ENCODE measurements at places on chromosomes 16 and 17.
A peak's percentile ranks its signal among the peaks of the same experiment; 100 is the strongest.

GRCh38 chr17:81842725-81843504, 8.1 kb upstream of the PPP1R27 start:
- no peak for DNase-seq
- no peak overlapping the region for H3K27ac ChIP-seq
- H3K36me3 ChIP-seq = peaks cover 19% of the 10 kb centered on the region
- H3K4me3 ChIP-seq = no peak overlapping the region
- peaks cover 8% of the 10 kb centered on the region for H3K4me1 ChIP-seq
- H3K27me3 ChIP-seq = no peaks in the 10 kb centered on the region

GRCh38 chr17:1331708-1332107, 52.2 kb downstream of the TRARG1 start:
- no peaks in the 10 kb centered on the region for H3K36me3 ChIP-seq
- no peaks in the 10 kb centered on the region for H3K4me1 ChIP-seq
- peaks cover 1% of the 10 kb centered on the region for H3K27me3 ChIP-seq
- H3K4me3 ChIP-seq = no peak overlapping the region

DNA sequence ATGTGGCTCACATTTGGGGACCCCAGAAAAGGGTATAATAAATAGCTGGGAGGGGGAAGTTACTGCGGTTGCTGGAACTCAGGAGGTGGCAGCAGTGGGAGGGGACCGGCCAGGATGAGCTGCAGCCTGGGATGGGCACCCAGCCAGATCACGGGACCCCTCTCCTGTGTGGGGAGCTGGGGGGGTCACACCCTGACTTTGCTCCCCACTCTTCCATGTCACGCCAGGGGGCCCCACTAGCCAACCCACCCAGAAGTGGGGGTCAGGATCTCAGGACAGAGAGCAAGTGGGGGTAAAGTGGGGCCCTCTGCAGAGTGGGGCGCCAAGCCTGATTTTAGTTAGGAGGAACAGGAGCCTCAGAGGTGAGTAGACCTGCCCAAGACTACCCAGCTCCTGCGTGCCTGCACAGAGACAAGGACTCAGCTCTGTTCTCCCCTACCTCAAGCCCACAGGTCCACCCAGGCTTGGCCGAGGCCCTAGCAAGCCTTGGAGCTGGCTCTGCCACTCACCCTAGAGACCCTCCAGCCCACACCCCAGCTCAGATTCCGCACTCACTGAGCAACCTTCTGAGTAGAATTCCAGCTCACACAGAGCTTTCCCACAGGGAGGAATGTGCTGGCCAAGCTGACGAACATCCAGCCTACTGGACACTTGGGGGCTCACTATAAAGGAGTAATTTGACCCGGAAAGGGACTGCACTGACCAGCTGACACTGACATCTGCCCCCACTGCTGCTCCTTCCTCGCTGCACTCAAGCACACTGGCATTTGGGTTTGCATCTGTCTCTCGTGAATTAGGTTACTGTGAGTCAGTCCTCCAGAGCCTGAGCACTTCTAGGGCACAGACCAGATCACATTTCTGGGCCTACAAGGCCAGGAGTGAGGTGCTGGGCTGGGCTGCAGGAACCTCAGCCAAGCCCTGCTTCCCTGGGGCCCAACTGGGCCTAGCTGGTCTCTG, 310.1 kb downstream of the C16orf95 start:
- H3K27ac ChIP-seq = no peak overlapping the region
- H3K4me1 ChIP-seq = no peaks in the 10 kb centered on the region
- H3K36me3 ChIP-seq = no peaks in the 10 kb centered on the region

DNA sequence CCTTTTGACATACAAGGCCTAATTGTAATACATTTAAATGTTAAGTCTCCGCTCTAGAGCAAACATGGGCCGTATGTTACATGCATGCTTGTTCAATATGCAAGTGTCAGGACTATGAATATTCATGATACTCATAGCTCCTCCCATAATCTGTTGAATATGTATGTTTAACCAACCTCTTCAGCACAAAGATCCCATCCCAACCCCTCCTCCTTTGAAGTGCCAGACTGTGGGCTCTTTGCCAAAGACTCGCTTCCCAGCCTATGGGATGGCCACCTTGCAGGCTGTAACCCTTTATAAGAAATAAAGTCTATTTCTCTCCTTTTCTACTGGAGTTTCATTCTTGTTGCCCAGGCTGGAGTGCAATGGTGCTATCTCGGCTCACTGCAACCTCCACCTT, 156.2 kb downstream of the ABCC12 start:
- no peak overlapping the region for H3K27ac ChIP-seq
- no peak overlapping the region for H3K4me3 ChIP-seq
- no peaks in the 10 kb centered on the region for H3K36me3 ChIP-seq
- DNase-seq = no peak
- H3K4me1 ChIP-seq = no peaks in the 10 kb centered on the region

DNA sequence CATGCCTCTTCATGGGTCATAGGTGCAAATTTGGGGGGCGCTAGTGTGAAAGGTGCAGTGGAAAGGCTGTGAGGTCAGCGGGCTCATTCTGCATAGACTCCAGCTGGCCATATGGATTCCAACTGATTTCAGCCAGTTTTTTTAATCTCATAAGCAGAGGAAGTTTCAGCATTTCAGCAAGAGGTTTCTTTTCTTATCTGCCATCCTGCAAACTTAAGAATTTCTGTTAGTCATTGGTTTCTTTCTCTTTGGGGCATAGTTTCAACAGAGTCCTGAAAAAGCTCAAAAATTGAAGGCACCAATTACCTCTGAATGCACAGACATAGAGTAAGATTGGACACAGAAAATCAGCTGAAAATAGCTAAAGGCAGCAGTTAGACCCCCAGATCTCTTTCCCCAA, 16.2 kb upstream of the ALOX15 start:
- no peaks in the 10 kb centered on the region for H3K36me3 ChIP-seq
- no peak overlapping the region for H3K4me3 ChIP-seq
- H3K4me1 ChIP-seq = peaks cover 13% of the 10 kb centered on the region

DNA sequence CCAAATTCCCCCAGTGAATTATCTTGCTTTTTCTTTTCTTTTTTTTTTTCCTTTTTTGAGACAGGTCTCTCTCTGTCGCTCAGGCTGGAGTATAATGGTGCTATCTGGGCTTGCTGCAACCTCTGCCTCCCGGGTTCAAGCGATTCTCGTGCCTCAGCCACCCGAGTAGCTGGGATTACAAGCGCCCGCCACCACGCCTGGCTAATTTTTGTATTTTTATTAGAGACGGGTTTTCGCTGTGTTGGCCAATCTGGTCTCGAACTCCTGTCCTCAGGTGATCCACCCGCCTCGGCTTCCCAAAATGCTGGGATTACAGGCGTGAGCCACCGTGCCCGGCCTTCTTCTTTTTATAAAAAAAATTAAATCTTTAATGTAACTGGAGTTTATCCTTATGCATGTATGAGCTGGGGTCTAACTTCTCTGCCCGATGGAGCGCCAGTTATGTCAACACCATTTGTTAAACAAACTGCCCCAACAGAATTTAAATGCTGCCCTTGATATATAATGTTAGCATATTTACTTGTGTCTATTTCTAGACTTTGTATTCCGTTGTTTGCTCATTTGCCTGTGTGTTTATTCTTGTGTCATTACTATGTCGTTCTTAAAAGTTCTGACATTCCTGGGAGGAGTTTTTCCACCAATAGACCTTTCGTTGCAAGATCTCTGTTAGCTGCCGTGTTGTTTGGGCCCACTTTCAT, 535 bp upstream of the AURKB start:
- H3K4me3 ChIP-seq = peak overlapping the region; percentile 82
- DNase-seq = no peak
- H3K27ac ChIP-seq = peak overlapping the region; percentile 97
- H3K36me3 ChIP-seq = peaks cover 2% of the 10 kb centered on the region
- H3K27me3 ChIP-seq = no peaks in the 10 kb centered on the region

DNA sequence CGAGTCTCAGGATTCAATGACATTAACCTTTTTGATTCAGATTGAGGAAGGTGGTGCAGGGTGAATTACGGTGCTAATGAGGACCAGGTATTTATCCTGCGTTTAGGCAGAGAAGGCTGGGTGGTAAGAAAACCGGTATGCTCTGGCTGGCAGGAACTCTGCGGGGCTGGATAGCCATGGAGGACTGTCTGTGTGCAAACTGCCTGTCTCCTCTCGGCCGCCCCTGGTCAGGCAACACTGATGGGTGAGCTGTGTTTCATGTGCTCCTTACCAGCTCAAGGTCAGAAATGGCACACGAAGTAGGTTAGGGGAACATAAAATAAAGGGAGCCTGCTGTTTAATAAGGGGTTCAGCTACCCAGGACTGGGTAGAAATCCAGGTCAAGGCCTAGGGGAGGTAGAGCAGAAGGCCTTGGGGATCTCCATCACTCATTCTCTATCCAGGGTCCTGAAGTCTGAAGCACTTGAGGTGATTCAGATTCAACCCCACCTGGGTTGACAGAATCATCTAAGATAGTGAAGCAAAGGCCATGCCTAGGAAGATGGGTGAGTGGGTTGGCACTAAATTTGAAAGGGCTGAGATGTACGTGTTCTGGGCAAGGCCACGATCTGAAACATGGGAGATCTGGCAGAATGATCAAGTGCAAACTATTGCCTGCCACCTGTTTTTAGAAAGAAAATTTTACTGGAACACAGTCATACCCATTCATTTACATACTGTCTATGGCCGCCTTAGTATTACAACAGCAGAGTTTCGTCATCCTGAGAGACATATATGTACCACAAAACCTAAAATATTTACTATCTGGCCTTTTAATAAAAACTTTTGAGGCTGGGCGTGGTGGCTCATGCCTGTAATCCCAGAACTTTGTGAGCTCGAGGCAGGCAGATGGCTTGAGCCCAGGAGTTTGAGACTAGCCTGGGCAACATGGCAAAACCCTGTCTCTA, 292.5 kb downstream of the XYLT1 start:
- H3K27me3 ChIP-seq = no peaks in the 10 kb centered on the region
- H3K4me3 ChIP-seq = no peak overlapping the region
- H3K27ac ChIP-seq = no peak overlapping the region
- H3K36me3 ChIP-seq = no peaks in the 10 kb centered on the region
- peaks cover 6% of the 10 kb centered on the region for H3K4me1 ChIP-seq

DNA sequence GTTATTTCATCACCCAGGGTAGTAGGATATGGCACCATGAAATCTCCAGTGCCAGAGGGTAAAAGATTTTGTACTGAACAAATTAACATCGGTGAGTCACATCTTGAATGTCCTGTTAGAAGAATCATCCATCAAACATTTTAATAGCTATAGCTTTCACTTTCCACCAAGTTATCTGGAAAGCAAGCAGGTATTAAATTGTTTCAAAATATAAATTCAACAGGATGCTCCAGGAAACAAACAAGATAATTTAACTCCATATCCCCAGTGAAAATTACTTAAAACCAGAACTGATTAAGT, 2.4 kb downstream of the VEZF1 start:
- H3K27me3 ChIP-seq = no peaks in the 10 kb centered on the region
- H3K4me1 ChIP-seq = peaks cover 69% of the 10 kb centered on the region
- DNase-seq = no peak
- peak overlapping the region; percentile 90 for H3K27ac ChIP-seq

DNA sequence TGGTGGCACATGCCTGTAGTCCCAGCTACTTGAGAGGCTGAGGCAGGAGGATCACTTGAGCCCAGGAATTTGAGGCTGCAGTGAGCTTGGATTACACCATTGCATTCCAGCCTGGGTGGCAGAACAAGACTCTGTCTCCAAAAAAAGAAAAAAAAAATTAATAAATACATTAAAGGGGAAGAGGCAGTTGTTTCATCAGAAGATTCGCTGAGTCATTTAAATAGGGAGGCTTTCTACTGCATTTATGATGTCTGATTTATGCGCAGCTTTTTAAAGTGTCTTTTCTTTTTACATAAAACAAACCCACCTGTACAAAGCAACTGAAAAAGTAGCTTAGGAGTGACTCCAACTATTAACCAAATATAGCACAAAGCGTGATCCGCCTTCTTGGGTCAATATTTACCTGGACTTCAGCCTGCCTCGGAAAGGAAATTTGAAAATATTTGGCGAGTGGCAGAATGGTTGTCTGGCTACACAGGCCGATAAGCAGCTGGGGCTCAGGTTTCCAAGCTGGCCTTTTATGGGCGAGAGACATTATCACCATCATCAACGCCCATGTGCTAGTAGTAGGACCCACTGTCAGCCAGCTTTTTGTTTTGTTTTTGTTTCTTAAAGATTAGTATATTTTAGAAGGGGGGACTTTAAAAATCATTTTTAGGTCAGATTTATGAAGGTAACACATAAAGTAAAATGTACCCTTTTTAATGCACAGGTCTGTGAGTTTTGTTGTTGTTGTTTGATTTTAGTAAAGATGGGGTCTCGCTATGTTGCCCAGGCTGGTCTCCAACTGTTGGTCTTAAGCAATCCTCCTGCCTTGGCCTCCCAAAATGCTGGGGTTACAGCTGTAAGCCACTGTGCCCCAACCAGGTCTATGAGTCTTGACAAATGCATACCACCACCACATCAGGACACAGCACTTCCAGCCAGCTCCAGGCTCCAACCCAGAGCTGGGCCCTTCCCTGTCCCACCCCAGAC, 42.5 kb upstream of the RASD1 start:
- no peak for DNase-seq
- peak overlapping the region; percentile 30 for H3K27ac ChIP-seq
- H3K4me3 ChIP-seq = no peak overlapping the region
- H3K4me1 ChIP-seq = peaks cover 8% of the 10 kb centered on the region
- no peaks in the 10 kb centered on the region for H3K27me3 ChIP-seq
- H3K36me3 ChIP-seq = no peaks in the 10 kb centered on the region

DNA sequence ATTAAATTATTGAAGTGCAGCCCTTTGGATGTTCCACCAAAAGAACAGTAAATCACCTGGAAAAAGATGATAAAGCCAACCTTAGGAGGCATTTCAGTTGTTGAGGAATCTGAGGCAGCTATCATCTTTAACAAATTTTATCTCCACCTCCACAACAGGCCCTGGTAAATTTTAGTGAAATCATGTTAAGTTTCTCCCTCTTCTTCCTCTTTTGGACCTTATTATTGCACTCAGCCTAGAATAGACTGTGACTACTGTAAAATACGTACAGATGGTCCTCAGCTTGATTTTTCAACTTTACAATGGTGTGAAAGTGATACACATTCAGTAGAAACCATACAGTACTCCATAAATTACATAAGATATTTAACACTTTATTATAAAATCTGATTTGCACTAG, 90.3 kb downstream of the USP32 start:
- DNase-seq = no peak
- H3K36me3 ChIP-seq = peaks cover 11% of the 10 kb centered on the region
- H3K27ac ChIP-seq = no peak overlapping the region
- H3K4me3 ChIP-seq = no peak overlapping the region
- H3K27me3 ChIP-seq = no peaks in the 10 kb centered on the region
- H3K4me1 ChIP-seq = no peaks in the 10 kb centered on the region
